ENCODE measurements at places on chromosomes 11 and 22. TPM values are rescaled to one million over a fixed set of nuclear protein-coding genes. Genes with fewer than 3 reads are reported as not detected.

- peaks cover 6% of the 10 kb centered on the region for H3K4me1 ChIP-seq
- H3K36me3 ChIP-seq, result no peaks in the 10 kb centered on the region
- H3K4me3 ChIP-seq, result no peak overlapping the region
- no peak for DNase-seq
- H3K27me3 ChIP-seq, result no peaks in the 10 kb centered on the region
- no peak overlapping the region for H3K27ac ChIP-seq
Observed at GRCh38 chr11:62858201-62858600, 18.8 kb upstream of the WDR74 start.

DNA sequence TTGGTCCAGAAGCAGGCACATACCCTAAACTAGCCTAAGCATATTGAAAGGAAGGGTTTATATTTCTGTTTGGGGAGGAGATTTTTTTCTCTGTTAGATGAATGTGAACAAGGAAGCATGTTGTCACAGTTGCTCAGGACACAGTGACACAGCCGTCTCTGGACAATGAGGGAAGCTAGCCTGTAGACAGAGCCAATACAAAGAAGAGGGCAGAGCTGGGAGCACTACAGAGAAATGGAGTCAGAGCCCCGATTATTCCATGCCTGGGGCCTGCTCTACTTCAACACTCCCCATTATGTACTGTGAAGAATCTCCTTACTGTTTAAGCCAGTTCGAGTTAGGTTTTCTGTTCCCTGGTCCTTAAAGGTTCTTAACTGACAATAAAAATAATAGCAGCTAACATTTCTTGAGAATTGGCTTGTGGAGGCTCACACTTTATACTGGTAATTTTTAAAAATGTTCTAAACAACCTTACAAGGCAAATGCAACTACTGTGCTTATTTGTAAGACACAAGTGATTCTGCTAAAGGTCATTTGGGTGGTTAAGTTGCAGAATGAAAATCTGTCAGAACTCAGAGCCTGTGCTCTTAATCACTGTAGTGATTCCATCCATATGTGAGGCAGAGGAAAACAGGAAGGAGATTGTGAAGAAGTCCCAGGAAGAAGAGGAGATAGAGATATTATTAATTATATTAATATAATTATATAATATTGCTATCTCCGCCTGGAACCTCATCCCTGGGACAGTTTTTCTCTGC, 58.8 kb upstream of the RRAS2 start:
- no peak overlapping the region for H3K4me3 ChIP-seq
- peaks cover 6% of the 10 kb centered on the region for H3K4me1 ChIP-seq
- no peaks in the 10 kb centered on the region for H3K27me3 ChIP-seq

GRCh38 chr11:111836162-111836561, 35.2 kb downstream of the ALG9 start:
- no peak overlapping the region for H3K4me3 ChIP-seq
- no peaks in the 10 kb centered on the region for H3K4me1 ChIP-seq
- DNase-seq, result no peak
- H3K36me3 ChIP-seq, result no peaks in the 10 kb centered on the region

Gene OR51B5
- 0.47 TPM for polyA plus RNA-seq

Gene POU2AF3
- polyA plus RNA-seq, result 7.4 TPM
